Urinary bladder (tissue), 4 donors: ENCODE measurements at places on chromosomes 12 and 14. TPM values are rescaled to one million over a fixed set of nuclear protein-coding genes. Genes with fewer than 3 reads are reported as not detected.

DNA sequence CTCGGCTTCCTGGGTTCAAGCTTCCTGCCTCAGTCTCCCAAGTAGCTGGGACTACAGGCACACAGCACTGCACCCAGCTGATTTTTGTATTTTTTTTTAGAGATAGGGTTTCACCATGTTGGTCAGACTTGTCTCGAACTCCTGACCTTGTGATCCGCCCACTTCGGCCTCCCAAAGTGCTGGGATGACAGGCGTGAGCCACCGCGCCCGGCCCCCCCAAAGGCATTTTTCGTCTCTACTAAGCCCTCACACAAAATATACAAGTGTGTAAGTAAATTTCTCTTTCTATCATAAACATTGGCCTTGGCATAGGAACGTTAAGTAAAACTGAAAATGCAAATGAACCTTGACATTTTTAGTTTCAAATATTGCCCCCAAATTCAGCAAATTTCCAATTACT, 2.1 kb downstream of the ACAD10 start:
- no peak for DNase-seq

GRCh38 chr12:23001487-23001886, 376.5 kb downstream of the ETNK1 start:
- no peak for DNase-seq

- no peak for DNase-seq
These were observed 185.8 kb downstream of the SLC15A4 start for GRCh38 chr12:128637642-128638606.

DNA sequence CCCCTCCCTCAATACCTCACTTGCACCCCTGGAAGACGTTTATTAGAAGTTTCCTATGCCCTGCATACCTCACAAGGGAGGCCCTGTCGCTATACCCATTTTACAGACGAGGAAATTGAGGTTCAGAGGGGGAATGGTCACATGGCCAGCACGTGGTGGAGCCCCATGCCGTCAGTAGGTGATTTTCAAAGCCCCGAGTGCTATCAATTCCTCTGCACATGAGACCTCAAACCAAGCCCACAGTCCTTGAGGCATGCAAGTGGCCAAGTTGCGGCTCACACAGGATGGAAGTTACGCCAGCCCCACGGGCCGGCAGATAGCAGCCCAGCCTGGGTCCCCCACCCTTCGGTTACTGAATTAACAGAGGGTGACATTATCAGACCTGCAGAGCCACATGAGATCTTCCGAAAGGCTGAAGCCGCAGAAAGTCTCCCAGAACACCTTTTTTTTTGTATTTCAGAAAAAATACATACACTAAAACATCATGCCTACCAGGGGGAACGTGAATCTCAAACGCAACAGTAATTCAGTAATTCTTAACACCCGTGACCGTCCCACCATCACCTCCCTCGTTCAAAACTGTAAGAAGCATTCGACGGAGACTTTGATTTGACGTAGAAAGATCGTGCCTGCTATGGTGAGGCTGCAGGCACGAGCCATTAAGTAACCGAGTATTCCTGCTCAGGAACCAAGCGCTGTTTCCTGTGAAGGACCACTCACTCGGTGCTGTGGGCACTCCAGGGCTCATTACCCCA, 129.0 kb downstream of the RFLNA start:
- DNase-seq = no peak

- no peak for DNase-seq
These were observed 106.0 kb downstream of the HMGA2 start for GRCh38 chr12:65930114-65930828.

- no peak for DNase-seq
These were observed 5.5 kb upstream of the KLHL33 start for GRCh38 chr14:20441461-20441860.

NPAS3 gene
- 7.1 TPM for total RNA-seq

- no peak for DNase-seq
These were observed 14.7 kb downstream of the BTBD7 start for GRCh38 chr14:93317875-93318807.

BATF gene
- 5.1 TPM for total RNA-seq

GRCh38 chr12:125387206-125387605, 322.0 kb downstream of the AACS start:
- no peak for DNase-seq

DNA sequence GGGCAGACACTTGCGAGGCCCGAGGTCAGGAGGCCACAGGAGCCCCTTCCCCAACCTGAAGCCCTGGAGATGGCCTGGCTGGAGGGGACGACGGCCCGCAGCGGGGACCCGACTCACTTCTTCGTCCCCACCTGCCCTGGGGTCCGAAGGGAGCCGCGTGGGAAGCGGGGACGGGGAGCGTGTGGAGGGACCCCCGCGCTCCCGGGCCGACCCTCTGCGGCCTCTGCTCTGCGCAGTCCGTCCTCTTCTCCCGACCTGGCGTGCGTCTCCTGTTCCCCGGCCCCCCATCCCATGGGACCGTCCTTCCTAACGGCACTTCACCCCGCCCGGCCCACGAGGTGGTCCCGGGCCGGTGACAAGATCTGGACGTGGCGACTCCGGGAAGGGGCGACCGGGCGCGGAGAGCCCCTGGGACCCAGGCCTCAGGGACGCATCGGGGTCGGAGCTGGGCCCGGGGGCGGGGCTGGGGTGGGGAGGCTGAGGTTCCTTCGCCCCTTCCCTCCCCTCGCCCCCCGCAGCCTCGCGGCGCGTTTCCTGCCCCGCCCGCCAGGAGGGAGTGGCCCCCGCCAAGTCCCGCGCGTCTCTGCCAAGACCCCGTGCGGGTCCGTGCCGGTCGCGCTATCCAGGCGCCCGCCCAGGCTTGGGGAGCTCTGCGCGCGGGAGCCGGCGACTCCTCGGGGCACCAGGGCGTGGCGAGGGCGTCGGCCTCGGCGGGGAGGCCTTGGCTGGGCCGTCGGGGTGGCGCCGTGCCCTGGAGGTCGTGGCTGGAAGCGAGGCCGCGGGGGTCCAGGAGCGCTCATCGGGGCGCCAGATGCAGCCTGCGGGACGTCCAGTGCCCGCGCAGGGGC, 97.1 kb downstream of the TNFAIP2 start:
- DNase-seq = no peak

GRCh38 chr14:28375295-28375694, 391.3 kb upstream of the FOXG1 start:
- DNase-seq = no peak

GRCh38 chr12:104691721-104692556, 235.2 kb downstream of the CHST11 start:
- DNase-seq = no peak

DNA sequence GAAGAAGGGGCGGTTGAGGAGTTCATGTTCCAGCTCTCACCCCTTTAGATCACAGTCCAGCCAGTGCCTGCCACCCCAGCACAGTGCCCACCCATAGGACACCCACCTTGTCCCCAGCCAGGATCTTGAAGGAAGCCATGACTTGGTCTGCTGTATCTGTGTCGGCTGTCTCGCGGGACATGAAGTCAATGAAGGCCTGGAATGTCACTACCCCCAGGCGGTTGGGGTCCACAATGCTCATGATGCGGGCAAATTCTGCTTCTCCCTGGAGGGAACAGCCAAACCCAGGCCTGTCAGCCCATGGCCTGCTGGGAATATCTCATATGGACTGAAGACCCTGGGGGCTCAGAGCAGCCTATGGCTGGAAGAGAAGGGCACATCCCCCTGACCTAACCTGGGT, 84.1 kb upstream of the ZFP36L1 start:
- no peak for DNase-seq

DNA sequence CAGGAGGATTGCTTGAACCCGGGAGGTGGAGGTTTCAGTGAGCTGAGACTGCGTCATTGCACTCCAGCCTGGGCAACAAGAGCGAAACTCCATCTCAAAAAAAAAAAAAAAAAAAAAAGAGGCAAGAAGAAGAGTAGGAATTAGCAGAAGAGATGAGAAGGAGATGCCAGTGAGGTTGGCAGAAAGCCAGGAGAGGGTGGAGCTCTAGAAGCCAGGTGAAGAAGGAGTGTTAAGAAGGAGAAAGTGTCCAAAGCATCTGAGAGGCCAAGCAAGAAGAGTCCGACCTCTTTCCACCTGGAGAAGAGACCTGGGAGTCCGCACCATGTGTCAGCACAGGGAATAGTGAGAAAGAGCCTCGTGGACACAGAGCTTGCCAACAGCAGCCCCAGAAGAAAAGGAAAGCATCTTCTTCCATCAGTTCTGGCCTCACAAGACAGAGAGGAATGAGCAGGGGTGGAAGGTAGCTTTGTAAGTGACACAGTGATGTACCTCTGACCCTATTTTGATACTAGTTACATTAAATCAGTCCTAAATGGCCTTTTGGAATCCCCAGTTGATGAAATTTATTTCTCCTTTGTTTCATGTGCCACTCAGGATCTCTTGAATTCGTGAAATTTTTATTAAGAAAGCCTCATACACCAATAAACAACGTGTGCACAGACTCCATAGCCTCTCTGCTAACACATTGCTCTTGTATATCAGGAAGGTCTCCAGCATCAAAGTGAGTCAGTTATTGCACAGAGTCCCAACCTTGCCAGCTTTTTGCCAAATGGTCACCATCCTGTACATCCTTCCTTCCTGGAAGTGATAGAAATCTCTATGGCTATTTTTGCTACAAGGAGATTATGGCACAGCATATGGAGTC, 70.6 kb downstream of the SAMD4A start:
- DNase-seq = no peak

ZC2HC1C gene
- 1.5 TPM for total RNA-seq

DNA sequence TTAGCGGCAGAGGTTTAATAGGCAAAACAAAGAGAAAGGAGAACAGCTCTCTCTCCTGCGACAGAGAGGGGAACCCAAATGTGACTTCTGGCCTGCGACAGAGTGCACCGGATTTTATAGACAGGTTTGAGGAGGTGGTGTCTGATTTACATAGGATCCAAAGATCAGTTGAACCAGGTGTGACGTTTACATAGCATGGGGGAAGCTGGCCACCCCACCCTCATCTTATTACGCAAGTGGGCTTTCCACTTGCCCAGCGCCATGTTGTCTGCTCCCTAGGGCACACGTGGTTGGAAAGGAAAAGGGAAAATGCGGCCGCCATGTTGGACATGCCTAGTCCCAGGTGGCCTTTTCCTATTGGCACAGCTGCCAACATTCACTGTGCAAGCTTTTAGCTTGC, 17.4 kb downstream of the BCL2L14 start:
- no peak for DNase-seq

- no peak for DNase-seq
These were observed 224.4 kb downstream of the NPAS3 start for GRCh38 chr14:33163109-33163508.

STYK1 gene
- 5.0 TPM for total RNA-seq

- DNase-seq = no peak
These were observed 82.7 kb downstream of the KNTC1 start for GRCh38 chr12:122609732-122610131.

DNA sequence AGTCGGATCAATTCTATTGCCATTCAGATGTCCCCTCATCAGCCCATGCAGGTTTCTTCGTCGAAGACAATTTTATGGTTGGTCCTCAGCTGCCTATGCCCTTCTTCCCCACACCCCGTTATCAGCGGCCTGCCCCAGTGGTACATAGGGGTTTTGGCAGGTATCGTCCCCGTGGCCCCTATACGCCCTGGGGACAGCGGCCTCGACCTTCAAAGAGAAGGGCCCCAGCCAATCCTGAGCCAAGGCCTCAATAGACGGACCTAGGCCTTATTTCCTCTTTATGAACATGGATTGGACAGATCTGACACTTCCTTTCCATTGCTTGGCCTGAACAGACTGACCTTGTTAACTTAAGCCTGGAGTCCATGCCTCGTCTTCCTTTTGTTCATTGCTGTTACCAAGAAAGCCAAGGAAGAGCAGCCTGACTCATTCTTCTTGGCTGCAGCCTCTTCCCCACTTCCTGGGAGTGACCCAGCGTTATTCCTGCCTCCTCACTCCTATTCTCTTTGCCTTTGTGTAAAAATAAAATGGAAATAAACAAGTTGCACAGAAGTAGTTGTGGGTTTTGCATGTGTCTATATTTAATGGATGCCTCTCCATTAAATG, 156.5 kb upstream of the AMIGO2 start:
- no peak for DNase-seq

TAS2R42 gene
- not detected for total RNA-seq

GRCh38 chr14:37088356-37089215, 83.8 kb downstream of the SLC25A21 start:
- no peak for DNase-seq

NPFF gene
- total RNA-seq = not detected

GRCh38 chr12:6774499-6775062, 2.3 kb downstream of the LAG3 start:
- DNase-seq = no peak

DLK1 gene
- 87.3 TPM for total RNA-seq

DNA sequence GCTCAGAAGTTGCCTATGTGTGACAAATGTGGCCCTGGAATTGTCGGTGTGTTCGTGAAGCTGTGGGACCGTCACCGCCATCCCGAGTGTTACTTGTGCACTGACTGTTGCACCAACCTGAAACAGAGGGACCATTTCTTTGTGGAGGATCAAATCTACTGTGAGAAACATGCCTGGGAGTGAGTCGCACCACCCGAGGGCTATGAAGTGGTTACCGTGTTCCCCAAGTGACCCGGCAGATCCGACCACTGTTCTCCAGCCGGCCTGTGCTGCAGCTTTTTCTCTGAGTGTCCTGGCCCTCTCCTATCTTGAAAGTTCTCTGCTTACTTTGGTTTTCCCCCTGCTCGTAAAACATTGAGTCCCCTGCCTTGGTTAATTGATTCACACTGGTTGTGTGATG, 65.3 kb downstream of the VCPKMT start:
- no peak for DNase-seq

DNA sequence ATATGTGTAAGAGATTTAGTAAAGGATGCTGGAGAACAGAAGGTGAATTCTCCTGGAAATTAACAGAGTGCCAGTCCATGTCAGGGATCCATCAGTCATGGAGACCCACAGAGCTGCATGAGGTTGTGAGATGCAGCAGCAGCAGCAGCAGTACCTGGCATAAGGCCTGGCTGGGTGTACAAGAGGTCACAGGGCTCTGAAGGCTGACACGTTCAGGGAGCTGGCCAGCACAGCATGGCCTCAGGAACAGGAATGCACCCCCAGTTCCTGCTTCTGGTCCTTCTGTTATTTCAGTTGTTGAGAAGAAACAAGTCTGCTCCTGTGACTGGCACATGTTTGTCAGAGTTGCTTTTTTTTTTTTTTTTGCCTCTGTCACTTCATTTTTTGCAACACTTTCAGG, 210.8 kb downstream of the CNTN1 start:
- no peak for DNase-seq

- no peak for DNase-seq
These were observed 50.0 kb upstream of the STON2 start for GRCh38 chr14:81450100-81450531.

CHGA gene
- 3.8 TPM for total RNA-seq

C1R gene
- total RNA-seq = 174 TPM

TROAP gene
- 10.4 TPM for total RNA-seq

GPR84 gene
- total RNA-seq = 0.26 TPM
